Stimulated activated CD4-positive, alpha-beta T cell treated with anti-CD3 and anti-CD28 coated beads, Interleukin-4, amount 100 ng/mL, for 24 hours (primary cell): ENCODE measurements at places on chromosomes 13 and 19.

- DNase-seq: no peak
Observed at GRCh38 chr19:49094505-49095482, 9.5 kb downstream of the SNRNP70 start.

- DNase-seq: no peak
Observed at GRCh38 chr13:30892966-30893365, 13.1 kb upstream of the MEDAG start.

DNA sequence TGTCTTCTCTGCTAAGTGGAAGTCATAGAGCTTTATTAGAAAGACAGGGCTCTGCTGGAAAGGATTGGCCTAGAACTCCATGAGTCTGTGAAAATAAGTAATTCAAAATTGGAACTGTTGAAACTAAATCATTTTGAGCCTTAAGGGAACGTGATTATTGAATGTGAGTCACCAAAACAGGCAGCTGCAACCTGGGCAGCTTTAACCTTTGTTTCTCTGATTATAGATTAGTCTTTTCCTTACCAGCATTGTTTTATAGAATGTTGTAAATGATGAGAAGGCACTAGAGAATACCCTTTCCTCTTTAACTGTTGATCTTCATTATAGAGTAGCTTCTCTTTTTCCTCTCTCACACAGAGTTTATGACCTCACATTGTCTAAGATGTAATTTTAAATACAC lies 638.8 kb upstream of the SLITRK6 start:
- no peak for DNase-seq

DNA sequence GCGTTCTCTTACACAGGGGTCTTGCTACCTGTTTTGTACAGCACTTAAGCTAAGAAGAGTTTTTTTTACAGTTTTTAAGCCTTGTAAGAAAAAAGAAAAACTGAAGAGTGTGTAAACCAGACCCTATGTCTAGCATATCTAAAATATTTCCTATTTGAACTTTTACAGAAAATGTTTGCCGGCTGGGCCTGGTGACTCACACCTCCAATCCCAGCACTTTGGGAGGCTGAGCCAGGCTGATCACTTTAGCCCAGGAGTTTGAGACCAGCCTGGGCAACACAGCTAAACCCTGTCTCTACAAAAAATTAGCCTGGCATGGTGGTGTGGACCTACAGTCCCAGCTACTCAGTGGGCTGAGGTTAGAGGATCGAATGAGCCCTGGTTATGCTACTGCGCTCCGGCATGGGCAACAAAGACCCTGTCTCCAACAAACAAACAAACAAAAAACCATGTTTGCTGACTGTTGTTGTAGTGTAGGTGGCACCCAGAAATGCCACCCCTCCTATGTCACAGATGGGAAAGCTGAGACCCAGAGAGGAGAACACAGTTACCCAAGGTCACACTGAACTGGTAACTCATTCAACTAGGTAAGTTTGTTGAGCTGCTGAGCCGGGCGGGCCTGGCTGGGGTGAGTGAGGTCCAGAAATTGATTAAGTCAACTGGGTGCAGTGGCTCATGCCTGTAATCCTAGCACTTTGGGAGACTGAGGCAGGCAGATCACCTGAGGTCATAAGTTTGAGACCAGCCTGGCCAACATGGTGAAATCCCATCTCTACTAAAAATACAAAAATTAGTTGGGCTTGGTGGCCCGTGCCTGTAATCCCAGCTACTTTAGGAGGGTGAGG lies 1.9 kb upstream of the VASP start:
- no peak for DNase-seq

- DNase-seq: no peak
Observed at GRCh38 chr13:47545201-47546024, 455.7 kb downstream of the SUCLA2 start.

DNA sequence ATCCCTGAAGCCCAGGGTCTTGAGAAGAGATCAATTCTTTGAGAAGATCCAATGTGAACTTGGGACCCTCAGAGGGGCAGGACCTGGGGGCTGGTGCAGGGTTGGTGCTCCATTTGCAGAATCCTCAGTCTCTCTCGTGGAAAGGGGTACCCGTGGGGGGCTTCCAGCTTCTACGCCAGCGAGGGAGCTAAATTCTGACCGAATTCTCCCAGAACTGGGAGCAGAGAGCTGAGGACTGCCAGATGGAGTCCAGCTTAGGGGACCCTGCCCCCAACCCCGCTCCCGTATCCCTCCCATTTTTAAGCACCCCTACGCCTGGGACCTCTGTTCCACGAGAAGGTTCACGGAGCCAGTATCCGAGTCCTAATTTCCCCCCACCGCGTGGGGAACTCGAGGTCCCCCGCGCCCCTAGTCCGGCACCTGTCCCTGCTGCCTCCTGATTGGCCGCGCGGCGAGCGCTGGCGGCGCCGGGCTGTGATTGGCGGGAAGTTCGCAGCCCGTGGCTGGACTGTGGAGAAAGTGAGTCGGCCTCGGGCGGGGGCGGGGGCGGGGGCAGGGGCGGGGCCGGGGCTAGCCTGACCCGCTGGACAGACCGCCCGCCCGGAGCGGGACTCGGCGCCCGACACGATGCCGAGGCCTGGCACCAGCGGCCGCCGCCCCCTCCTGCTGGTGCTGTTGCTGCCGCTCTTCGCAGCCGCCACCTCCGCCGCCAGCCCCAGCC lies 4.4 kb upstream of the LTBP4 start:
- DNase-seq: no peak

GRCh38 chr19:35545855-35546381 lies 492 bp downstream of the TMEM147 start:
- peak; percentile 67 for DNase-seq

GRCh38 chr13:98576963-98577835 lies at the start of gene STK24:
STK24 (minus strand) TSS chr13:98577107; CDS start chr13:98576786, 321 bp downstream.
- peak; percentile 57 for DNase-seq

- DNase-seq: peak; percentile 73
Observed at GRCh38 chr19:8209462-8210378, 550 bp downstream of the CERS4 start.

DNA sequence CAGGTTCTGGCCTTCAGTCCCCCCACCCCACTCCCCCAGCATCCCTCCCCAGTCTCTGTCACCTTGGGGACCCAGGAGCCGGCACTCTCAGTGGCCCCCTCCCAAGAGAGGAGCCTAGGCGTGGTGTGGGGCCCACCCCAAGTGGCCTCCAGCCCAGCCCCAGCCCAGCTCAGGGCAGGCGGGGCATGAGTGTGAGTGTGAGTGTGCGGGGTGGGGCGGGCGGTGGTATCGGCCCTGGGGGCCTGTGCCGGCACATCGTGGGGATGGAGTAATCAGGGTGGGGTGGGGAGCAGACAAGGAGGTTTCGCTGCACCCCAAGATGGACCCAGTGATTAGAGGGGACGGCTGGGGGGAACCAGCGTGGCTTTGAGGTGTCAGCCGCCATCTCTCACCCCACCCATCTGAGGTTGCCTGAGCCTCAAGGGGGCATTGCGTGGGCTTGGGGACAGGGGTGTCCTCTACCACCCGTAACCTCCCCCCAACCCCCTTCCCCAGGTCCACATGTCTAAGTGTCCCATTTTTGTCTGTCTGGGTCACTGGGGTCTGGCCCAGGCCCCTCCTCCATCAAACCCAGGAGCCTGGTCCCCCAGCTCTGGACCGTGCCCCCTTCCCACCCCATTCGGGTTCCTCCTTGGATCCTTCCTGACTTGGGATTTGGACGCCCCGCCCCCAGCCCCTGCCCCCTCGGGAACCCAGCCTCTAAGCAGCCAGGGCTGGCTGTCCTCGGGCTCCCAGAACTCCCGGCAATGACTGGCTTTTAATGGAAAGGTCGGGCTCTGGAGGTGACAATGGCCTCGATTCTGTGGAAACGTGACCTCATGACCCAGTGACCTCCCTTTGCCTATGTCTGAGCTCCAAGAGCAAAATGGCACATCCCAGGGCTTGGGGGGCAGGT lies 6.9 kb upstream of the SULT2B1 start:
- DNase-seq: no peak

- no peak for DNase-seq
Observed at GRCh38 chr19:29491491-29491890, 34.3 kb upstream of the VSTM2B start.

- no peak for DNase-seq
Observed at GRCh38 chr19:49151267-49152118, 3.7 kb downstream of the HRC start.

- no peak for DNase-seq
Observed at GRCh38 chr19:14510311-14511228, 7.6 kb downstream of the DNAJB1 start.

- no peak for DNase-seq
Observed at GRCh38 chr13:43122791-43123190, 99.4 kb downstream of the DNAJC15 start.

DNA sequence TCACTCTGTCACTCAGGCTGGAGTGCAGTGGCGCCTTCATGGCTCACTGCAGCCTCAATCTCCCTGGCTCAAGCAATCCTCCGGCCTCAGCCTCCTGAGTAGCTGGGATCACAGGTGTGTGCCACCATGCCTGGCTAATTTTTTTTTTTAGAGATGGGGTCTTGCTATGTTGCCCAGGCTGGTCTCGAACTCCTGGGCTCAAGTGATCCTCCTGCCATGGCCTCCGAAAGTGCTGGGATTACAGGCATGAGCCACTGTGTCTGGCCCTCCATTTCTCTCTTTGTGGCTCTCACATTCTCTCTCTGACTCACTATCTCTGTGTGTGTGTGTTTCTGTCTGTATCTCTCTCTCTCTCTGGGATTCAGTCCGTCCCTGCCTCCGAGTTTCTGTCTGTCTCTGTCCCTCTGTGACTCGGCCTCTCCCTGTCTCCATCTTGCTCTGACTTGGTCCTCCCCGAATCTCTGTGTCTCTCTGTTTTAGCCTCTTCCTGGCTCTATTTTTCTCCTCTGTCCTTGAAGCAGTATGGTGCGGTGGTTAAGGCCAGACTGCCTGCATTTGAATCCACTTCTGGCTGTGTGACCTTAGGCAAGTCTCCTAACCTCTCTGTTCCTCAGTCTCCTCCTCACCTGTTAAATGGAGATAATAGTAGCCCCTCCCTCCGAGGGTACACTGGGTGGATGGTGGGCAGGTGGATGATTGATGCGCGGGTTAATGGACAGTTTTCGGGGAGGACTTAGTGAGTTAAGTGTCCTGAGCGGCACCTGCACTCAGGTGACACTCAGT lies 11.0 kb downstream of the MEIS3 start:
- DNase-seq: no peak

- DNase-seq: no peak
Observed at GRCh38 chr13:30570691-30571090, 47.0 kb upstream of the USPL1 start.

DNA sequence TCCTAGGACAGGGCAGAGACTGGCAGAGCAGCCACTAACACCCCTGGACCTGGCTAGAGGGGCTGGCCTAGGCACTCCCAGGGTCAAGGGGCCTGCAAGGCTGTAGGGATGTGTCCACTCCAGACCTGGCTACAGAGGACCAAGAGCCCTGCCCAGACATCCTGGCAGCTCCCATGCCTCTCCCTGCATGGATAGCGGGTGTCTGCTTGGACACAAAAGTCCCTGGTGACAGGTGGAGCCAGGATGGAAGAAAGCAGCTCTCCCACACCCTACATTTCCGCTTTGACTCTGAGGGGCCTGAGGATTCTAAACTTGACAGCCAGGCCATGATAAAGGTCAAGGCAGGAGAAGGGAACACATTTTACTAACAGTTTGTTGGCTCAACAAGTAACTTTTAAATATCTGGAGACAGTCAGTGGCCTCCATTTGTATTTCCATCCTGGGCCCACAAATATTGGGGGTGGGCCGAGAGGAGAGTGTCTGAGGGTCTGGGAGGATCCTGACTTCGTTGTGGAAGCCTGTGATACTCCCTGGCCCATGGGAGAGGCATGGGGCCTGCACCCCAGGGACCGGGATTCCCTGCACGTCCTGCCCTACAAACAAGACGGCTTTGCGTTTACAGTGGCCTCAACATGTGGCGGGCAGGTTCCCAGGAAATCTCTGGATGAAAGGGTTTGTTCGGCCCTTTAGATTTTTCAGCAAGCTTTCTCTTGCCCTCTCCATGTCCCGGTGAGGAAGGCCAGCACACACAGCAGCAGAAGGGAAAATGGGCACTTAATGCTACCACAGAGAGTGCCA lies 19.8 kb upstream of the SLC7A9 start:
- DNase-seq: no peak

DNA sequence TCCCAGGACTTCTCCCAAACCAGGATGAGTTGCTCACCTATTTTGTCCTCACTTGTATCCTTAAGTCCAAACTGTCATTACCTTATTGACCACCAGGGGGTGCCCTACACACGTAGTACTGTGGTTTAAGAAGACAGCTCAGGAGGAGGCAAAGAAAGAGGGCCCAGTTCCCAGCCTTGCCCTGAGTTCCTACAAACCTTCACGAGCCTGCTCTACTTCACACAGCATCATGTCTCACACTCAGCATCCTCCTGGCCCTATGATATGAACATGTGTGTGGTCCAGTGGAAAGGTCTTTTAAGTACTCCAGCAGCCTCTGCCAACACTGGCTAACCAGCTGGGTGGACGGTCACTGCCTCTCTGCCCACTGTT lies 8.1 kb upstream of the ZNF784 start:
- DNase-seq: peak; percentile 95

GRCh38 chr19:2041433-2041682 lies 9.7 kb downstream of the MKNK2 start:
- no peak for DNase-seq

- no peak for DNase-seq
Observed at GRCh38 chr13:65911546-65912193, 1318.5 kb downstream of the PCDH9 start.

- DNase-seq: no peak
Observed at GRCh38 chr19:35596366-35596999, 10.5 kb downstream of the PMIS2 start.

DNA sequence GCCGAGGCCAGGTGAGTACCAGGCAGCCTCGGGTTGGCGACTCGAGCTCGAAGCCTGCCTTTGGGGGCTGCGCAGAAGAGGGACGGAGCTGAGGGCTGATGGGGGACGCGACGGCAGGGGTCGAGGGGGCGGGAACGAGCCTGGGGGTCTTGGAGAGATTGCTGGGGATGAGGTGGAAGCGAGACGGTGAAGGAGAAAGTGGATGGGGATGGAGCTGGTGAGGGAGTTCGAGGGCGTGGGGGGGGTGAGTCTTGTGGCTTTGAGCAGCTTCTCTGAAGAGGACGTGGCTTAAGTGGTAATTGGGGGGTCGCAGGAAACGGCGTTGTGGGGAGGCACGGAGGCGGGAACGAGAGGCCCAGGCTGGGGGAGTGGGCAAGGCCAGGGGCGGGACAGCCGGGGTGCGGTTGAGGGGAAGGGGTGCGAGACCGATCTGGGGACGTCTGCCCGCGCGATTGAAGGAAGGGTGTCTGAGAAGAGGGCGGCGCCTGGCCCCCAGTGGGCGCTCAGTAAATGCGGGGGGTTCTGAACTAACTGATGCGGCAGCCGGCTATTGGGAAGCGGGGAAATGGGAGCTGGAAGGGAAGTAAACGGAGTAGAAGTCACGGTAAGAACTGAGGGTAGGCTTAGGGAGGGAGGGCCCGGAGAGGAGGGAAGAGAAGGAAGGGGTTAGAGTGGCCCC lies 426 bp downstream of the MYO9B start:
- peak; percentile 43 for DNase-seq

- no peak for DNase-seq
Observed at GRCh38 chr19:58555369-58555885, 522 bp upstream of the CHMP2A start.

DNA sequence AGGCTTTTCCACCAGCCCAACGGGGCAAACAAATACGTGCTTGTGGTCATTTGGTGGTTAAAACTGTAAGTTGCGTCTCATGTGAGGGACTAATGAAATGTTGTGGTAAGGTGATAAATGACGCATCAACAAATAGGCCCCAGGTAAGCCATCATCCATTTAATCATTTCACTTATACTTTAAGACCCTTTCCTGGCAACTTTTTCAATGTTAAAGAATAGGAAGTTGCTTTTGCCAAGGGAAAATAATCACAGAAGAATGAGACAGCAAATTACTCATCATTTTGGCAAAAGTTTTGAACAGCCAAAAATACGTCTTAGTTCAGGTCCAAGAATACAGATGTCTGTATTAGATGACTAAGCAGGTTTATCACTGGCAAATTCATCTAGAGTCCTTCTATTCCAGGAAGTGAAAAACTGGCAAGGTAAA lies 660.4 kb downstream of the SLITRK1 start:
- no peak for DNase-seq
